ENCODE measurements at places on chromosomes 1 and 21. TPM values are rescaled to one million over a fixed set of nuclear protein-coding genes. Genes with fewer than 3 reads are reported as not detected.

LMX1A gene
- not detected for total RNA-seq

DNAJC8 gene
- total RNA-seq, result 79.0 TPM

MROH9 gene
- not detected for total RNA-seq

MTARC2 gene
- 22.6 TPM for total RNA-seq

TTLL7 gene
- not detected for total RNA-seq

SELENOF gene
- 185 TPM for total RNA-seq

NTMT2 gene
- not detected for total RNA-seq

REG4 gene
- not detected for total RNA-seq

UMODL1 gene
- 0.36 TPM for total RNA-seq

LCE2A gene
- not detected for total RNA-seq

CFAP141 gene
- not detected for total RNA-seq

SLC5A9 gene
- total RNA-seq, result not detected

TIAM1 gene
- 1.0 TPM for total RNA-seq

CHI3L2 gene
- total RNA-seq, result 6.8 TPM

SLAMF1 gene
- 42.3 TPM for total RNA-seq

RNU1-1 gene
- 4,541 TPM for total RNA-seq

Data from B cell (primary cell).